ENCODE measurements at places on chromosomes 6 and 20.

- no peak for DNase-seq
Observed at GRCh38 chr20:3194617-3195280, 9.7 kb downstream of the DDRGK1 start.

GRCh38 chr6:16494793-16495192 lies 256.4 kb downstream of the GMPR start:
- DNase-seq: no peak

DNA sequence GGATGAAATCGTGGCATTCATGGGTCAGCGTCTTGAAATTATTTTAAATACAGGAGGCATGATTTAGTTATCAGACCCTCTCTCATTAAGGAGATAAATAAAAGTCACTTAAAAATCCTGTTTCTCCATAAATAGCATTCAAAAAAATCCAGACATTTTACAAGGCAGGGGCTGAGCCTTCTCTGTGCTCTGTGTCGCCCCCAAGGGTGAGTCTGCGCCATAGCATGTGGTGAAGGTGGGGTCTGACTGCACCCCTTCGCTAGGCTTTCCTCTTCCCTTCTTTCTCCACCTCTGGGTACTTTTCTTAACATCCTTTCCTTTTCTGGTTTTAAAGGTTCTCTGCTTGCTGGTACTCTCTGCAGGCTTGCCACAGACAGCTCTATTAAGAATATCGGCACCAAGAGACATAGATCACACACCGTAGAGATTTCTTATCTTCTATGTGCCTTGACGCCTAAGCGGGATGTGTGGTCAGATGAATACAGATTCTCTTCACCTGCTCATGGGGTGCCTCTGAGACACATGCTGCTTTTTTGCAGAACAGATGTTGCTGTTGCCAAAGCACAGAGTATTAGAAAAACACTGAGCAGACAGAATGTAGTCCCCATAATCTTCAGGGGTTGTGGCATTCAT lies 20.1 kb upstream of the FAM209A start:
- DNase-seq: no peak

- DNase-seq: no peak
Observed at GRCh38 chr6:73308712-73309534, 45.2 kb downstream of the DPPA5 start.

DNA sequence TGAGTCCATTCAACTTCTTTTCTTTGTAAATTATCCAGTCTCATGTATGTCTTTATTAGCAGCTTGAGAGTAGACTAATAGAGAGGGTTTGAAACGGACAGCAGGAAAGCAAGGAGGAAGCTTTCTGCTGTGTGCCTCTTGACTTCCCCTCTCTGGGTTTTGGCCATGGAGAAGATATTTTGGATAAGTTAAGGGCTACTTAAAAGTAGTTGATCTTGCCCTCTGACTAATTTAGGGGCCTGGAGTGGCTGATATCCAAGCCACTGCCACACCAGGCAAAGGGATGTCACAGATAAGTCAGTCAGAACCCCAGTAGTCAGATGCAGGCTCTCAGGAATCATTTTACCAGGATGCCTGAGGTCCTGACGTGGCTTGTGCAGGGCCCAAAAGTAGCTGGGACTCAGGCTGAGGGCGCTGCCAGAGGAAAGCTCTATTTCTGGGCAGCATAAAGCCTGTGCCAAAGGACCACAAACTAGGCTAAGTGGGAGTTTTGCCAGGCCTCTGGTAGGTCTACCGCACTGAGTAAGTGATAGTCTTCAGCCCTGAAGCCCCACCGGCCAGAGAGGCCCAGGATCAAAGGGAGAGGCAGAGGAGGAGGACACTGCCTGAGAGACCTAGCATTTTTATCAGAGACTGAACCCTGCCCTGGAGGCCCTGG lies 41.6 kb upstream of the IYD start:
- no peak for DNase-seq

- DNase-seq: no peak
Observed at GRCh38 chr20:5122873-5123260, 3.1 kb upstream of the PCNA start.

- no peak for DNase-seq
Observed at GRCh38 chr20:41229259-41229658, 88.3 kb downstream of the ZHX3 start.

- no peak for DNase-seq
Observed at GRCh38 chr6:3226481-3227362, 731 bp downstream of the TUBB2B start.

DNA sequence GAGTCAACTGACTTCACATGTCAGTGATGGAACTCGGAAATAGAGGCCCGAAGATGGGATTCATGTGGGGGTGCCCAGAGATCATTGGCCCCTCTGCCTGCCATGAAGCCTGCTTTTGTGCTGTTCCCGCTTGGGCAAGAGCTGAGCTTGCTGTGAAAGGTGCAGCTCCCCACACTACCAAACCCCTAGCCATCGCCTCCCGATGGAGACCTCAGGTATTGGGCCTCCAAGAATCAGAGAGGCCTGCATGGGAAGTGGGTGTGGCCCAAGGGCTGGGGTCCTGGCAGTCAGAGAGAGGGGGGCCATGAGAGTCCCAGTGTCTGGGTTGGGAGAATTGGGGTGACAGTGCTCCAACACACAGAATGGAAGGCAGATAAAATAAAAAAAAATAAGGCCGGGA lies 160.9 kb downstream of the SOD2 start:
- DNase-seq: no peak

- no peak for DNase-seq
Observed at GRCh38 chr6:169994739-169995138, 243.3 kb downstream of the ERMARD start.

DNA sequence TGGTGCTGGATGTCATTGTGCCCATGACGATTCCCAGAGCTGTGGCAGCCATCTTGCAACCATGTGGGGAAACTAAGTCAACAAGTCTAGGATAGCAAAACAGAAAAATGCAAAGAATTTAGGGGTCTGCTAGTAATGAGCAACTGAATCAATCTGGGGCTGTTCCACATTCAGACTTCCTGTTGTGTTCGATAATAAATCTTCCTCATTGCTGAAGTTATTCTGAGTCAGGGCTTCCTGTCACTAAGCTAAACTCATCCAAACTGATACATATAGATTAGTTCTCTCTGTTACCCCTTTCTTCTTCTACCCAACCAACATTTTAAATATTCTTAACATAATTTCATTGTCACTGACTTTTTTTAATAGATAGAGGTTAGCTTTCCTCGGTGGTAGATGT lies 205.9 kb downstream of the HACE1 start:
- no peak for DNase-seq

DNA sequence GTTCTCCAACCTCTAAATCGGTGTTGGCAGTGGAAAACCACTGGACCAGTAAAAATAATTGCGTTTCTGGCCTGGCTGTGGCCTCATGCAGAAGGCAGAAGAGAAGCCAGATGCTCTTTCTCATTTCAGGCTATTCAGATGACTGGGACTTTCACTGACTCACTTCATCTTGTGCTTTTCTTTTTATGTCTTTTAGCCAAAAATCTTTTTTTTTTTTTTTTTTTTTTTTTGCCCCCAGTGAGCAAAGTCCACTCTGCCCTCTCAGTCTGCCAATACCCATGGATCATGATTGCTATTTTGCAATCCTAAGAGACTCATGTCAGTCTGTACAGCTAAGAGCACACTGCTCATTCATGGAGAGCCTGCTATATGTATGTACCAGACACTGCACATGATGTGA lies 962.5 kb downstream of the KIF16B start:
- no peak for DNase-seq

GRCh38 chr6:44784195-44784594 lies 396.7 kb downstream of the CDC5L start:
- no peak for DNase-seq

GRCh38 chr6:127904160-127904559 lies 3.3 kb upstream of the THEMIS start:
- DNase-seq: no peak

DNA sequence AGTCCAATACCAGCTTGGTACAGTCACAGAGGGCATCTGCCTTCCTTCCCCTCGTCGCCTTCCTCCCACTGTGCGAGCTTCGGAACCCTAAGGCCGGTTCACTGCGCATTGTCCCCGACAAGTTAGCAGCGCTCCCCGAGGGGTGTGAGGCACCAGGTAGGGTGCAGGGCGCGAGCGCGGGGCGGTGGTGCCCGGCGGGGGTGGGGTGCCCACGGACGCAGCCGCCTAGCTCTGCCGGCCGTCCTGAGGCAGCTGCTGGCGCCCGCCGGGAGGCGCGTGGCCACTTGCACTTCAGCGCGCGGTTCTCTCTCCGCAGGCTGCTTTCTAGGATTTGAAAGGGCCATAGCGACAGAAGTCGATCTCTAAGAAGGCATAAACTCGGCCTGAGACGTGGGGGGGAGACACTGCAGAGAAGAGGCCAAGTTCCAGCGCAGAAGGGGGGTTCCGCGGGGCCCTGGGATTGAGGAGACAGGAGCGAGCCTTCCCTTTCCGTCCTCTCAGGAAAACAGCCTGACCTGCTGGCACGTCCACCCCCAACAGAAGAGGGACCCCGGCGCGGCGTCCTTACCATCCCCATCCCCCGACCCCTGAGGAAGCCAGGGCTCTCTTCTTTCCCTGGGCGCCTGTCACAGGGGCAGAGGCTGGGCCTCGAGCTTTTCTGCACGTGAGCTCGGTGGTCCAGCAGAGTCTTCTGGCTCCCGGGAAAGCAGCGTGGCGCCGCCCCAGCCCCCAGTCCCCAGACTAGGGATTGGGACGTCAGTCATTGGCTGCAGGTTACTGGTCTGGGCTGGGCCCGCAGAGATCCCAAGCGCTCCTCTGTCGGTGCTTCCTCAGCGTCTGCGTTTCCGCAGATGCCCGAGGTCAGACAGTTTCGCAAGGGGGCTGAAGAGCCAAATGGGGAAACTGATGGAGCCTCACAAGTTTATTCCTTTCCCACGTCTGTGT lies 15.6 kb upstream of the PRDM13 start:
- DNase-seq: no peak

GRCh38 chr6:162785632-162786242 lies 58.0 kb downstream of the PACRG start:
- DNase-seq: no peak

DNA sequence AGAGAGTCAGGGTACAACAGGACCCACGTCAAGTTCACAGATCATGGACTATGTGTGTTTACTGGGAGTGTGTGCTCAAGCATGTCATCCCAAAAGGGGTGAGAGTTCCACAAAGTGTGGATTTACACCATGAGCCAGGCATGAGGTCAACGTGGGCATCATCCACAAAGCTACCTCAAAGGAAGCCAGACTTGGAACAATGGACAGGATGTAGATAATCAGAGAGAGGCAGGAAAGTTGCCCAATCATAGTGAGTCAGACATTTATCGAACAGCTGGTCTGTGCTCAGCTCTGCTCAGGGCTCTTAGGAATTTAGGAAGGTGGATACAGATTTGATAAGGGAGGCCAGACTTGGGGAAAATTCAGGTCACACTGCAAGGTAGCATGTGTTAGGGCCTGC lies 317.2 kb upstream of the CDYL start:
- no peak for DNase-seq

- no peak for DNase-seq
Observed at GRCh38 chr20:57667924-57668782, 41.7 kb downstream of the PMEPA1 start.

DNA sequence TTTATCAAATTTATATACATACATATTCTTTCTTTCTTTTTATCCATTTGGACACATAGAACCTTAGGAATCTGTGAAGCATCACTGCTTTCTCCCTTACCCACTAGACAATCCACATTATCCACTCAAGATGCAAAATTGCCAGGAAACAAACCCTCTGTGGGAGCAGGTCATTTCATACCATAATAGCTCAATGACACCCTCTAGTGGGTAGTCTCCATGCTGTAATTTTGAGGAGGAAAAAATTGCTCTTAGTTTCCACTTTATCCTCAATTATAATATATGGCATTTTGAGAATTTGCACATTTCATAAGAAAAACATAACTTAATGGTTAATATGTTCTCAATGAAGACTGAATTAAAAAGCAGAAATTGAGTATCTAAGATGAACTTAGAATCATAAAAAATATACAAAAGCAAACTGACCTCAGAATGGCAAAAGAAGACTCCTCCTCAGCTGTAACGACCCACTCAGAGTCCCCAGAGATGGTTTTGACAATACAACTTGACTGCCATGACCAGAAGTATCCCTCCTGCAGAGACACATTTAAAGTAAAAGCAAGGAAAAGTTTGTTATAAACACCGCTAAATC lies 164.1 kb downstream of the FRK start:
- DNase-seq: no peak

GRCh38 chr6:159931112-159931511 lies 37.8 kb upstream of the IGF2R start:
- no peak for DNase-seq

DNA sequence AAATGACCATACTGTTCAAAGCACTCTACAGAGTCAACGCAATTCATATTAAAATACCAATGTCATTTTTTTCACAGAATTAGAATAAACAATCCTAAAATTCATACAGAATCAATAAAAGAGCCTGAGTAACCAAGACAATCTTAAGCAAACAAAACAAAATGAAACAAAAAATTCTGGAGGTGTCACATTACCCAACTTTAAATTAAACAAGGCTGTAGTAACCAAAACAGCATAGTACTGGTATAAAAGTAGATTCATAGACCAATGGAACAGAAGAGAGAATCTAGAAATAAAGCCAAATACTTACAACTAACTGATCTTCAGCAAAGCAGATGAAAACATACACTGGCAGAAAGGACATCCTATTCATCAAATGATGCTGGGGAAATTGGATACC lies 346.9 kb upstream of the JAG1 start:
- DNase-seq: no peak

- no peak for DNase-seq
Observed at GRCh38 chr6:71168233-71168765, 120.3 kb upstream of the OGFRL1 start.

- DNase-seq: no peak
Observed at GRCh38 chr6:11436508-11437096, 100.9 kb upstream of the TMEM170B start.

DNA sequence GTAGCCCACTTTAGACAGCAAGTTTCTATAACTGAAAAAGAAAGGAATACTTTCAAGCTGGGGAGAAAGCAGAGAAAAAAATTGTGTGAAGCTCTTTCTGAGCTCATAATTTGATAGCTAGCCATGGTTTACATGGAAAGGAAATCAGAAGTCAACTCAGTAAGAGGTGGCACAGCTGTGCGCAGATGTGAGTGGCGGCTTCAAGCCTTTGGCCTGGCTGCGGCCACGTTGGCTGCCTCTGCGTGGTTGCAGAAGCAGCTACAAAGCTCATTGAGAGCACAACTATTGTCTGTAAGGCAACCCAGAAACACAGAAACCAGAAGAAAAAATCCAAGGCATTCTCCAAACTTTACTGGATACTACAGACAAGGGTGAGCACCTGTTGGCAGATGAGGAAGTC lies 136.9 kb downstream of the SASH1 start:
- no peak for DNase-seq

GRCh38 chr6:148225871-148226270 lies 116.8 kb upstream of the SASH1 start:
- no peak for DNase-seq

GRCh38 chr6:133980168-133980567 lies 27.1 kb downstream of the TBPL1 start:
- no peak for DNase-seq

GRCh38 chr6:157570104-157570503 lies 189.1 kb downstream of the ZDHHC14 start:
- no peak for DNase-seq

DNA sequence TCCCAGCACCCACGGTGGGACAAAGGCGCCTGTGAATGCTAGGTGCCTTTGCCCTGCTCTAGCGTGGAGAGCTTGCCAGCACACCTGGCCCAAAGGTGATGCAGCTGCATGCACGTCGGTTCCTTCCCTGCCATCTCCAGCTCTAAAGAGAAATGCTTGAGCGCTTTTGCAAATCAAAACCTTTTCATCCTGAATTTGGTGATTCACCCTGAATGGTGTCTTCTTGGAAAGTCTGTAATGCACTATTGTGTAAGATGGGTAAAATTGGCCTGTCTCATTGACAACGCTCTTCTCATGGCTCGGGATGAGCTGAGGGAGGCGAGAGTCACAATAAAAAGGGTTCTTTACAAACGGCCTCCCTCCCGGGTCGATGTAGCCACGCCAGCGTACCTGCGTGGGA lies 103.1 kb upstream of the ID4 start:
- DNase-seq: no peak
